ENCODE measurements at places on chromosomes 3 and 15.

DNA sequence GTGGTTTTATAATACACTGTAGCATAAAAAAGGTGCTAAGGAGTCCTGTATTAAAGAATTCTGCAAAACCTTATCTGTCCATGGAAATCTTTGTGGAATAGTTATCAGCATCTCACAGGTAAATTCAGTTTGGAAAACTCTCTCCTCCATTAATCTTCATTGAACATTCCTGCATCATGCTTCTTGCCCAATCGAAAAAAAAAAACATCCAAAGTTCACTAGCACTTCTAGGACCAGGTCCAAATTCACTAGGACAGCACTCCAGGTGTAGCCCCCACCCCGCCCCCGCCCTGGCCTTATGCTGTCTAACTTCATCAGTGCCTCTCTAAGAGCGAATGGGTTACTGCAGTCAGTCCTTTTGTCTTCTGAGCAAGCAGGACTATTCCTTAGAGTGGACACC is 138.6 kb downstream of the PLD1 start:
- no peak for DNase-seq

GRCh38 chr15:68816795-68817303 is 3.8 kb downstream of the ANP32A start:
- no peak for DNase-seq

DNA sequence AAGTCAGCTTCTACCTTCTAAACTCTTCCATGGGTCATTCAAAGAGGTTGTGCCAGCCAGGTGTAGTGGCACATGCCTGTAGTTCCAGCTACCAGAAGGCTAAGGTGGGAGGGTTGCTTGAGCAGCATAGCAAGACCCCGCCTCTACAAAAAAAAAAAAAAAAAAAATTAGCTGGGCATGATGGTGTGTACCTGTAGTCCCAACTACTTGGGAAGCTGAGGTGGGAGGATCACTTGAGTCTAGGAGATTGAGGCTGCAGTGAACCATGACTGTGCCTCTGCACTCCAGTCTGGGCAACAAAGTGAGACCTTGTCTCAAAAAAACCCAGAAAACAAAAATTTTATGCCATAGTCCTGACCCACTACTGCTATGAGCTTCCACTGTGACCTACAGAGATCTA is 126.8 kb downstream of the MDFIC2 start:
- no peak for DNase-seq

GRCh38 chr3:53130179-53131061 is at the start of gene RFT1:
TSS of gene RFT1 (minus strand) at chr3:53130435. CDS start at chr3:53130400, 35 bp downstream.
- peak; percentile 75 for DNase-seq

- no peak for DNase-seq
Measured at GRCh38 chr15:31387479-31388118, 61.0 kb downstream of the KLF13 start.

DNA sequence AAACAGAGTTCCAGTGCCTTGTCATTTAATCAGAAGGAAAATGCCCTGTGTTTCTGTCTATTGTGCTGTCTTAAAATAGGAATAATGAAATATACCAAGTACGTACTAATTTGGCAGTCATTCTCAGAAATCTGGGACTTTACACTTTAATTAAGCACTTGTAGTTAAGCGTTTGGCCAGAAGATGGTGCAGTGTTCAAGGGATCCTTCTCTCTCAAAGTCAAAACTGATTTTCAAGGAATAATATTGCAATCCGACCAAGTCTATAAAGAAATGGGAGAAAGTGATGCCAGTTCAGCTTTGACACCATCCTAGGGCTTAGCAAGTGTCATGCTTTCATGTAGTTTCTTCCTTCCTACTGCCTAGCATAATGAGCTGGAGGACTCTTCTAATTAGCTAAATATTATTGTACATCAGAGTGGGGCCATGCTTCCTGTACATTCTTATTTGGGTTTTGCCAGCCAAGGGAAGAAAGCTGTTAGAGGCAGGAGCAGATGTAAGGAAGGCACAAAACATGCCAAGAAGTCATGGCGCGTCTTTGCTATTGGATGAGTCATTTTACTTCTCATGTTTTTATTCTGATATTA is 64.8 kb downstream of the SAMMSON start:
- DNase-seq = no peak

DNA sequence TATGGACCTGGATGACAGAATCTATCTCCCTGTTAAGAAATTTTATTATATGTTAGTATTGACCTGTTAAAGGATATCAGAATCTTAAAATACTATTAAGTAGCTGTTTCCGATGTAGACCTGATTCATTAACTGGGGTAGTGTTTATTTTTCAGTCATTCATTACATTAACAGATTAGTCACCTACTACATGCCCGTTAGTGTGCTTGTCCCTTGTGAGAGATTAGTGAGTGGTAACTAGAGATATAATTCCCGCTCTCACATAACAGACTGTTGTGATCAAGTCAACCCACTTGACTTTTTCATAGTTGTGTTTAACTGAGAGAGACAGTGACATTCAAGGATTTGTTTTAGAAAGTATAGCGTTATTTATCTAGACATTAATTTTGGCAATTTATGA is 166.8 kb downstream of the TCF12 start:
- no peak for DNase-seq

DNA sequence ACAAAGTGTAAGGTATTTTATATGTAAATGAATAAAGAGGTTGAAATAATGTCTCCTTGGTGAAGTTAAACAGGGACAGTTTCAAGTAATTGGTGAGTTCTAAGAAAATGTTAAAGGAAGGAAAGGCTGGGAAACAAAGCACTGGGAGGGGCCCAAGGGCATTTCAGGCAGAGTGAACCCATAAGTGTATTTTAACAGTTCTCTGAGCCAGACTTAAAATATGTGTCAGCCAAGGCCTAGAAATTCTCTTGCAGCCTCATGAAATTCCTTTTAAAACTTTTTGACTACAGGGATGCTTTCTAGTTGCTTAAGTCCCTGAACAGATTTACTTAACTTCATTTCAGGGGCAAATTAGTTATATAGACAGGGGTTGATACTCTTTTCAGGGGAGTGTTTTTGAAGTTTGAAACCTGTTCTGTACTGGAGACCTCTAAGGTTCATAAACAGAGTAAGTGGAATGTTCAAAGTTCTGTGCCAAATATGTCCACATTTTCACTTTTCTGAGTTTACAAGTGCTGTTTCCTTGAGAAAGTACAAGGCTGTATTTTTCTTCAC is 77.6 kb downstream of the GALK2 start:
- DNase-seq = no peak

DNA sequence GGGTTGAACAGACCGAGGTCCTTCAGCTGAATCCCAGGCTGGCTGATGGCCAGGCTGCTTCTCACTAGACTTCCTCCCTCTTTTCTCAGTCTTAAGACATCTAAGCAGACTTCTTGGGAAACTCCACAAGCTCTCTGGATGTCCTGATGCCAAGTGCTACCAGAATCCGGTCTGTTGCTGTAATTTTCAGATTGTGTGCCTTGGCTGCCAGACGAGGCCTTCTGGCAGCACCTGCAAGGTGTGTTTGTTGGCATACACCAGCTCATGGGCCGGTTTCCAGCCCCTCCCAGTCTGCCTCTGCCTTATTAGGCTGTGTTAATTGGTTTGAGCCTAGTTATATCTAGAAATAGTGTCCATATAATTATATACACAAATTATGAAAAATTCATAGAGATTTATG is 120.6 kb downstream of the TNIK start:
- no peak for DNase-seq

GRCh38 chr3:44883213-44883955 is 9.0 kb downstream of the TGM4 start:
- no peak for DNase-seq

DNA sequence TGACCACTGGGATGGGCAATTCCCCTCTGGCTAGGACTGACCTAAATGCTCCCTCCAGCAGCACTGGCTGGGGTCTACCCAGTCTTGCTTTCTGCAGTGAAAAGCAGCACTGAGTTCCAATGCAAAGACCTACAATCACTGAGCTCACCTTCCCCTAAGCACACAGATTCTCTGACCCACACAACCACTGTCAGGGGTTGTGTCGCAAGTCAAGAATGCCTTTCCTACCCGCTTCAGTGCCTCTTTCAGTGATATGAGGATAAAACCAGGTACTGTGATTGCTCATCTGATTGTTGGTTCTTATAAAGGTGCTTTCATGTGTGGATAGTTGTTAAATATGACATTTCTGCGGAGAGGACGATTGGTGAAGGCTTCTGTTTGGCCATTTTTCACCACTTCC is 345.6 kb downstream of the GAP43 start:
- no peak for DNase-seq

DNA sequence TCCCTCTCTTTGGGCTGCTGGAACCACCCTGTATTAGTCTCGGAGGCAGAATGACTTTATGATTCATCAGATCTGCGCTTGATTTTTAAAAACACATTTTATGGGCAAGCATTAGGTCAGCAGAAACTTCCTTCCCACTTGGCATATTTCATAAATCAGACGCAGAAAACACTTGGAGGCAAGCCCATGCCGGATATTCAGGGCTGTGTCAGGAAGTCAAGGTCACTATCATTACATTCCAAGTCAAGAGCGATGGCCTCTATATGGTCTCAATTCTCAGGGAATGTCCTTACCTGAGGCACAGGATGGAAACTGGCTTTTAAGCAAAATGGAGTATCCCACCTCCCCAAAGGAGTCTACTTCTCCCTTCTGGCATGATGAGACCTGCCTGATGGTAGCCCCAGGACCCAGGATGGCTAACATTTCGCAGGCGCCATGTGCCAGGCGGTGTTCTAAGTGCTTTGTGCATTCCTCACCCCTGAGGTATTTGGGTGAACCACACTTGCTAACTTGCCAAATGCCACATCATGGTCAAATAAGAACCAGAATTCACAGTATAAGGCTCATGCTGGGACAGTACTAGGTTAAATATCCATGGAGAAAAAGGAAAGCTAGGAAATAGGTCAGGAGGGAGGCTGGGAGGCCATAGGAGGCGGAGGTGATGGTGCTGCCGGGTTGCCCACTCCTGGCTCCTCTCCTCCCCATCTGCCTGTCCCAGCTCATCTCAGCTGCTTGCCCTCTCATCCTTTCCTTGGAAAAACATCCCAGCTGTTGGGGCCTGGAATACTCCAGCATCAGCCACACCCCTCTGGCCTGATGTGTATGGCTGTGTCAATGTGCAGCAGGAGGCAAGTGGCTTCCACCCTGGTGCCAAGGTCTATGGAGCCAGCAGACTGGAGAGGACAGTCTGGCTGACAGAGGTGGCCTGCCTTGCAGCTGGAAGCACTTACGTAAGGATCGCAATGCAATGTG is 18.8 kb downstream of the BCL2L10 start:
- peak; percentile 98 for DNase-seq

DNA sequence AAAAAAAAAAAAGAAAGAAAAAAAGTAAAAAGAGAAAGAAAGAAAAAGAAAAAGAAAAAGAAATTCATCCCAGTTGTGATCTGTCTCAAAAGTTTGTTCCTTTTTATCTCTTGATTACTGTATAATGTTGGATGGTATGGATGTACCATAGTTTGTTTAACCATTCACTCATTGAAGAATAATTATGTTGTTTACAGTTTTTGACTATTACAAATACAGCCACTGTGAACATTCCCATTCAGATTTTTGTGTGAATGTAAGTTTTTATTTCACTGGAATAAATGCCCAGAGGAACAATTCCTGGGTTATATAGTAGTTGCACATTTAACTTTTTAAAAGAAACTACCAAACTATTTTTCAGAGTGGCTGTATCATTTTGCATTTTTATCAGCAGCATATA is 10.3 kb upstream of the CCR8 start:
- no peak for DNase-seq

- DNase-seq = no peak
Measured at GRCh38 chr15:39181940-39182339, 398.9 kb upstream of the THBS1 start.

DNA sequence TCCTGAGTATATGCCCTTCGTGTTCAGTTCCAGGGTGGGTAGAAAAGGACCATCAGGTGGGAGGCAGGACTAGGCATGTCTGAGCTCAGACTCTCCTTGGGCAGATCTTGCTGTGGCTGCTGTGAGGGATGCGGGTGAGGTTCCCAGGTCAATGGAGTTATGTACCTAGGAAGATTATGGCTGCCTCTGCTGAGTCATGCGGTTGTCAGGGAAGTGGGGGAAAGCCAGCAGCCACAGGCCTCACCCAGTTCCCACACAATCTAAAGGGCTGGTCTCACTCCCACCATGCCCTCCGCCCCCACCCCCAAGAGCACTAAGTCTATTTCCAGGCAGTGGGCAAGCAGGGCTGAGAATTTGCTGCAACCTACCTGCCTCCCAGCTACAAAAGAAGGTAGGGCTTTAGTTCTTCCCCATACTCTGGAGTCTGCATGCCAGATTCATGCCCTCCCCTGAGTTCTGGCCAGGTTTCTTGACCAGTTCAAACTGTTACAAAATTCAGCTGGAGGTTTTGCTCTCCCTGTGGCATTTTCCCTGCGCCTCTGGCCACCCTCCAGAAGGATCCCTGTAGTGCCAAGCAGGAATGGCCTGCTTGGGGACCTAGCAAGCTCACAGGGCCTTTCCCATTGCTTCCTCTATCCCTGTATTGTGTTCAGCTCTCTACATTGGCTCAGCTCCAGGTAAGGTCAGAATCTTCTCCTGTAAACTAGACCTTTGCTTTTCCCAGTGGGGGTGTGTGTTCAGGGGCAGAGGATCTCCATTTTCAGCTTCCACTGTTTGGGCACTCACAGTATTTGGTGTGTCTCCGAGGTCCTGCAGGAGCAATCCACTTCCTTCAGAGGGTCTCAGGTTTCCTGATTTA is 12.7 kb upstream of the TMCO5A start:
- DNase-seq = peak; percentile 53

GRCh38 chr3:120763601-120764000 is 21.1 kb downstream of the GTF2E1 start:
- DNase-seq = no peak

DNA sequence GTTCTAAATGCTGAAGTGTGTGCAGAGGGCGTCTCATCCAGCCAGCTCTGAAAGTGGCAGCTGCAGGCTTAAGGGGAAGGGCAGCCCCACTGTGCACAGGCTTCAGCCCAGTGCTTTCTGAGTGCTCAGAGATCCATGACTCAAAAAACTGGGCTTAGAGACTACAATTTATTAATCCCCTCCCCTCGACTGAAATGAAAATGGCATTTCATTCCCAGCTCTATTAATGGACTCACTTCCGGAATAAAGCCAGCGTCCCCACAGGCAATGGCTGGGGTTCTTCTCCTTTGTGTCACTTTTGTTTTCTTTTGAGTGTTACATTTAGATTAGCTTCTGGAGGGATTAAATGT is 55.5 kb upstream of the PLXNA1 start:
- DNase-seq = no peak

DNA sequence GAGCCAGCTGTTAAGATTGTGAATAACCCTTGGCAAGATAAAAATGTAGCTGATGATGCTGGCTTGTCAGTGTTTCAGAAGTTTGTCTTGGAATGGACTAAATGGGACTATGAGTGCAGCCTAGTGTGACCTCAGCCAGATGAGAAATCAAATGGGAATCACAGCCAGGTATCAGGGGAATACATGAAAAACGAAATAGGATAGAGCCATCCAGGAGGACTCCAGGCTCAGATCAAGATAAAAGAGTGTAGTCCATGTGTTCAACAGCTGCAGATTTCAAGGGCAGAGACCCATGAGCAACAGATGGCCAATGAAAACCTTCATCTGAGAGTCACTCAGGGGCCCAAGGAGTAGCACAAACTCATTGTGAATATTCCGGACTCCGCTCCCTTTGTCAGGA is 1080.9 kb upstream of the CADM2 start:
- no peak for DNase-seq

- DNase-seq = no peak
Measured at GRCh38 chr3:123111640-123112039, 44.8 kb downstream of the PDIA5 start.
